ENCODE measurements at places on chromosomes 2 and 18.

DNA sequence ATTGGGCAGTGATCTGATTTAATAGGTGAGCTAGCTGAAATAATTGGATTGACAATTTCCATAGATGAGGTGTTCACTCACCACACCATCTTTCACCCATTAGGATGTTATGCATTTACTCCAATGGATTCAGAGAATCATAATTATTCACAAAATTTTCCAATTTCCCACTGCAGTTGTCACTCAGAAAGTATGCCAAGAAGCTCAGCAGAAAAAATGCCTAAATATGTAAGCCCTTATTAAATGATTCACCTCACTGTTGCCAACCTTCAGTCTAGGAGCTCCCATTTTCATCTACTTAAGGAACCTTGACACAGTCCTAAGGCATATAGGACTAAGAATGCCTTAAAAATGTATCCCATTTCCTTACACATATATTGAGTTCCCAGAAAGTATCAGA, 94.3 kb downstream of the MBD2 start:
- no peak for DNase-seq

DNA sequence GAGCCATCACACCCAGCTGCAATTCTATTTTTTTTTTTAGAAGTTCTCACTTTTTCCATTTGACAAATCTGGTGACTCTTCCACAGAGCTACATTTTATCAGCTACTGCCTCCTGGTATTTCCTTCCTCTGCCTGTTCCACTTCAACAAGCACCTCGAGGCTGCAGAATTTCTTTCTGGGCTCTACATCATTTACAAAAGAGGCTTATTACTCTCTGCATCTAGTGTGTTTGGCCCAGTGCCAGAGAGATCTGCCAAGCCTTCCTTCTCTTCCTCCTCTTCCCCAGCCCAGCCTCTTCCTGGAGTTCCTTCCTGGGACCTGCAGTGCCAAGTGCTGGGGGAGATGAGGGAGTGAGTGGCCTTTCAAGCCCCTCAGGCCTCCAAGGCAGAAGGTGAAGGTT, 119.6 kb upstream of the ITGA6 start:
- peak; percentile 84 for DNase-seq

DNA sequence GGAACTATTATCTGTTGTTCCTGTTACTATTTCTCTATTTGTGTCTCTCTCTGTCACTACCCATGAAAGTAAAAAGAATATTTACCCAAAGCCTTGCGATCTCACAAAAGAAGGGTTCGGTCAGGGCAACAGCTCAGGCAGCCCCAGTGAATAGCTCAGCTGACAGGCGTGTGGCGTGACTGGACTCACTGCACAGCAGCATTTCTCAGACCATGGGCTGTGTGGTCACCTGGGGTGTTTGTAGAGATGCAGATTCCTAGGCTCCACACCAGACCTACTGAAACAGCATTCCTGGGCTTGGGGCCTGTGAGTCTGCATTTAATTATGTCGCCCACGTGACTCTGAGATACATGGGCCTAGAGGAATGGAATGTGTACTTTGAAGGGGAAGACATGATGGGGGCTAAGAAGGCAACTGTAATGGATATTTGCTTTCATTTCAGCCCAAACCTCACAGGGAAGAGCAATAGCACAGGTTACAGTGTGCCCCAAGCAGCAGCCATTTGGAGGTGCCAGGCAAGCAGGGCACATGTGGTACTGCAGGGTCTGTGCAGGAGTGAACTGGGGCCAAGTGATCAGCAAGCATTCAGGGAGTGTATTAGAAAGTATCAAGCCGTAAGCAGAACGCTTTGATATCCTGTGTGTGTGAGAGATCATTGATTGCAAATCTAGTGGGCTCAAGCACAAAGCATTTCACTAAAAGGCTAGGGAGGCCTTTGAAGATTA, 90.4 kb upstream of the RBMS1 start:
- DNase-seq, result no peak

- DNase-seq, result no peak
Observed at GRCh38 chr2:31933066-31933465, 77.7 kb downstream of the MEMO1 start.

DNA sequence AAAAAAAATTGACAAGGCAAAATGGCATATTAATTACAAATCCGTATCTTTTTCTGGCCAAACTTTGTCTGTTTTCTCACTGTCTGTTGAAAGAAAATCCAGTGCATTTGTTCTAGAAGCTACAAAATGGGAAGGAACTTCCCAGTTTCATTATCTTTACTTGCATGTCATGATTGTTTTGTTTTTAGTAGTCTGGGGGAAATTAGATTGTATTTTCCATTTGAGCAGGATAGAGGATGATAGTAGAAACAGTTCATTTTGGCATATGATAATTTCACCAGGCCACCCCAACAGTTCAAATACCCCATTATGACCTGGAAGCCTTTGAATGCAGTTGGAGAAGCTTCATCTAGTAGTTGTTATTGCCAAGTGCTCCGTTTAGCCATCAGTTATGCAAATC, 77.5 kb upstream of the RANBP2 start:
- DNase-seq, result no peak

DNA sequence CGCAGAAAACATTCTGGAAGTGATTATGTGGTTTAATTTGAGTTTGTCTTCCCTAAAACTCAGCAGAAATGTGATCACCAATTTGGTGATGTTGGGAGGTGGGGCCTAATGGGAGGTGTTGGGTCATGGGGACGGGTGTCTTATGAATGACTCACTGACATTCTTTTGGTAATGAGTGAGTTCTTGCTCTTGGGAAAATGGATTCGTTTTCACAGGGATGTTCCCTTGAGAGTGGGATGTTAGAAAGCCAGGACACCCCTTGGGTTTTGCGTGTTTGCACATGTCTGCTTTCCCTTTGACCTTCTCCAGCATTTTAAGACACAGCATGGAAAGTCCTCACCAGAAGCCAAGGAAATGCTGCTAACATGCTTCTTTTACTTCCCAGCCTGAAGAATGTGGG, 321.5 kb upstream of the NT5C1B start:
- no peak for DNase-seq

DNA sequence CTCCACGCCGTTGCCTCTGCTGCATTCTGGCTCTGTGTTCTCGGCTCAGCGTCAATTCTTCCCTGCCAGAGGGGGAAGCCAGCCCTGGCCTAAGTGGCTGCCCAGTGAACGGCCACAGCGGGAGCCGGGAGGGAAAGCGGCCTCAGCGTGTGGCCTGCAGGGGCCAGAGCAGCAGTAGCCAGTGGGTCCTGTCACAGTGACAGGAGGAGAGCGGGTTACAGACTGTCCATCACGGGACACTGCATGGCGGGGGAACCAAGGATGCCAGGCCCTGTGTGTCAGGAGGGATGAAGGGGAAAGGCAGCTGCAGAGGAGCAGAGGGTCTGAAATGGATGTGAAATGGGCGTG, 39.7 kb downstream of the PDIA6 start:
- DNase-seq, result no peak

DNA sequence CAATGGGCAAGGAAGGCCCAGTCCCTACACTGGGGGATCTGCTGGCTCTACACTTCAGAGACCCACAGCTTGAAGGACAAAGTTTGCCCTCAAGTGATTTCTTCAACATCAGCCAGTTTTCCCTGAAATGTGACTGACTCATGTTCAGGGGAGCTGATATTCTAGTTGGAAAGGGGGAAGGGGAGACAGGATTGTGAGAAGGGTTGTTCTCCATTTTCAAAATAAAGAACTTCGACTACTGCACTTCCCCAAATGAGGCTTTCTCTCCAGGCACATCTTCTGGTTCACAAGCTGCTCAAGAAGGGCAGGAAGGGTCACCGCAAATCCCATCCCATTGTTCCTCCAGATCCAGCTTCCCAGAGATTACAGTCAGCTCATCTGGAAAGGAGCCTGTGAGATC, 117.6 kb downstream of the BCL2L11 start:
- DNase-seq, result no peak

DNA sequence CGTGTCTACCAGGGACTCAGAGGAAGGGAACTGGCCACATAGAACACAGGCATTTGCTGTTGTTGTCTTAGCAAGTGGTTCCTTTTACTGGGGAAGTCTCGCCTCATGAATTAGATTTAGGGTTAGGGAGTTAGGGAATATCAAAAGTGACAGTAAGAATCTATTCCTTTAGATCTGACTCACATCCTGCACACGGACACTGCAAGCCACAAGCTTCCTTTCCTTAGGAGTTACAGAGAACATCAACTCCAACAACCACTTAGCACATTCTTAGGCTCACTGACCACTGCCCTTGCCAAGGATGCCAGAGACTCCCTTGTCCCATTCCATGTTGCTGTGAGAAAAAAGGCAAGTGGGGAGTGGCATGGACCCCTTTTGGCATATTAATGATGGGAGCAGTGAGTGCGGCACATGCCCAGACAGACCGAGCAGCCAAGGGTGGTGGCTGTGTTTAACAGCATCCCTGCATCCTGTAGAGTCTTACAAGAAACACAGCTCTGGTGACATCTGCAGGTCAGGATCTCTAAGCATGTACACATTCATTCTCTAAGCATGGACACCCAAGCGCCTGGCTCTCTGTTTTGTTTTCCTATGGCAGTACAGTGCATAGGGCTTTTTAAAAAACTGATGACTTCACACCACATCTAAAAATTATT, 745.6 kb upstream of the RAB6C start:
- DNase-seq, result peak; percentile 61

DNA sequence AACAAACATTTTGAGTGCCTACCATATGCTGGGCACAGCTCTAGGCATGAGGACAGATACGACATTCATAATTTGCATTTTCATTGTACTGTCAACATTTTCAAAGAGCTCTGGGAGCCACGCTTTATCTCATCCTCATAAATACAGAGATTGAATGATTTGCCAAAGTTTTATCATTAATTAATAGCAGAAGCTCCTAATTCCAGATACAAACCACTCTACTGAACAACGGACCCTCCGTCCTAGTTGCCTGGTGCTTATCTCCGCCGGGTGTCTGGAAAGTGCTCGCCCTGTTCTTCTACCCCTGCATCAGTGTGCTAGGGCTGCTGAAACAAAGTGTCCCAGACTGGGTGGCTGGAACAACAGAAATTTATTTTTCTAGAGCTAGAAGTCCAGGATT, 23.8 kb downstream of the SERTAD2 start:
- no peak for DNase-seq
